ENCODE measurements at places on chromosomes 12 and 14. TPM values are rescaled to one million over a fixed set of nuclear protein-coding genes. Genes with fewer than 3 reads are reported as not detected.

TSPAN19 gene
- polyA plus RNA-seq, result not detected

- peak; percentile 36 for DNase-seq
Measured at GRCh38 chr12:26124446-26125399, at the start of gene BHLHE41. TSS of gene BHLHE41 (minus strand) at chr12:26125037. CDS start at chr12:26124779, 258 bp downstream.

DNA sequence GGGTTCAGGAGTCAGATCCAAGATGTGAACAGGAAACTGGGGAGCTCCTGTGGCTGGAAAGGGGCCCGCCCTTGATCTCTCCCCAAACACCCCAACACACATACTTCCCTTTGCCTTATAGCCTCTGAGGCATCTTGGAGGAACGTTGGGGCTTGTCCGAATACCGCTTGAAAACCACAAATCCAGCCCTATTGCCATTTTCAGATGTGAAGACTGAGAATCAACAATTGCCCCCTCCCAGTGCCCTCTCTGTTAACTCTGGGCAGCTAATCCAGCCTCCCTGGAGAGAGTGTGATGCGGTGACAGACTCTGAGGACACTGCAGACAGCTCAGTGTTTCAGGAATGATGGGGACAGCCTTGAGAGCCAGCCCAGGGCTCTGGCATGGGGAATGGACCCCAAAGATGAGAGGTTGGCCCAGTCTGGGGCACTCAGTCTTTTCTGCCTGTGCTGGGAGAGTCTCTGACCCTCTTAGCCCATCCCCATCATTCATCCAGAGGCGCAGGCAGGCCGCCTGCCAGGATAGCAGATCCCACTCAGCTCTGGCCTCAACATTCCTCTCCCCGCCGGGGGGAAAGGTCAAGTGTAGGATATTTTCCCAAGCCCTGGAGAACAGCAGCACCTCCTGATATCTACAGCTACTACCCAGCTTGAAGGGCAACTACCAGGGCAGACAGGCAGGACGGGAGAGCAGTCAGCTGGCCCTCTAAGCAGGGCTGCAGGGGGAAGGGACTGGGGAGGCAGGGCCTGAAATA lies 24.6 kb upstream of the LTBP2 start:
- no peak for DNase-seq

DNA sequence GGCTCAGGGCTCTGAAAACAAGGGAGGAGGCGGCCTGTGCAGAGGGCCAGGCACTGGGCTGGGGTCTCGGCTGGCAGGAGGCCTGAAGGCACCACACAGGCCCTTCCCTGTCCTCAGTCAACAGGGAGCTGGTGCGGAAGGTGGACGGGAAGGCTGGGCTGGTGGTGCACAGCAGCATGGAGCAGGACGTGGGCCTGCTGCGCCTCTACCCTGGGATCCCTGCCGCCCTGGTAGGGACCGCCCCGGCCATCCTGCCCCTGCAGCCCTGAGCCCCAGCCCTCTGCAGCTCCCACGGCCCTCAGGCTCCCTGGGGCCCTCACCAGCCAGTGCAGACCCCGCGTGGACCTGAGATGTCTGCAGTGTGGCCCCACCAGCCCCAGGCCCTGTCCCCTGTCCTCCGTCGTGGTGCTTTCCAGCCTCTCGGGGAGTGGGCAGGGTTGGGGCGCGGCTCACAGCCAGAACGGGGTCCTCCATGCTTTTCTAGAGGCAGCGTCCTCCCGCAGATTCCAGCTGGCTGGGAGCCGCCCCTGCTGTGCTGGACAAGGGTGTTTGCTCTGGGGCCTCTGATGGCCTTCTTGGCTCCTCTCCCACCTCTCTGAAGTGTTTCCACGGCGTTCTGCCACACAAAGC lies 18.1 kb downstream of the ASPG start:
- no peak for DNase-seq

DNA sequence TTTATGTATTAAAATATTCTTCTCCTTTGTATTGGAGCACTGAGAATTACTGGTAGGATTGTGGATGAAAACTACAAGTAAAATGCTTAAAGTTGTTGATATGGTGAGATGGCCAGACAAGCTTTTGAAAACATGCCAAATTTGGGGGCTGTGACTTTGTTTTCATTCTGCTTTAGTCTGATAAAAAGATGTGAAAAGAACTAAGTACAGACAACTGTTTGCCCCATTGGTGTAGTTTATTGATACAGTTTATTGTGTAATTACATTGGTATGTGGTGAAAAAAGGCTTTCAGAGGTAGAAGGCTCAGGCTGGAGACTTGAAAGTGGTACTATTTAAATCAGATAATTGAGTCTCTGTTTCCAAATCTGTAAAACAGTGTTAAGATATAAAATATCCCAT lies 746.8 kb downstream of the DIO2 start:
- DNase-seq, result peak; percentile 51

- no peak for DNase-seq
Measured at GRCh38 chr14:40072175-40072574, 639.9 kb upstream of the FBXO33 start.

GRCh38 chr12:96445691-96446583 lies 43.4 kb upstream of the CFAP54 start:
- DNase-seq, result peak; percentile 99

DNA sequence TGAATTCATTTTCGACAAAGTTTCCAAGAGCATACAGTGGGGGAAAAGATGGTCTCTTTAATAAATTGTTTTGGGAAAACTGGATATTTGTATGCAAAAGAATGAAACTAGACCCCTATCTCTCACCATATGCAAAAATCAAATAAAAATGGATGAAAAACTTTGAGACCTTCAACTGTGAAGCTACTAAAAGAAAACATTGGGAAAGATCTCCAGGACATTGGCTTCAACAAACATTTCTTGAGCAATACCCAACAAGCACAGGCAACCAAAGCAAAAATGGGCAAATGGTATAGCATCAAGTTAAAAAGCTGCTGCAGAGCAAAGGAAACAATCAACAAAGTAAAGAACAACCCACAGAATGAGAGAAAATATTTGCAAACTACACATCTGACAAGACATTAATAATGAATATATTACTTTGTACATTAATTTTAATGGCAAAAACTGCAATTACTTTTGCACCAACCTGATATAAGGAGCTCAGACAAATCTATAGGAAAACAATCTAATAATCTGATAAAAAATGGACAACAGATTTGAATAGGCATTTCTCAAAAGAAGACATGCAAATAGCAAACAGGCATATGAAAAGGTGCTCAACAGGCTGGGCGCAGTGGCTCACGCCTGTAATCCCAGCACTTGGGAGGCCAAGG lies 50.7 kb downstream of the NUBPL start:
- no peak for DNase-seq

GRCh38 chr12:19031032-19031431 lies 98.5 kb upstream of the PLEKHA5 start:
- DNase-seq, result peak; percentile 85

GRCh38 chr14:102882226-102882906 lies 40.1 kb upstream of the AMN start:
- DNase-seq, result no peak

DNA sequence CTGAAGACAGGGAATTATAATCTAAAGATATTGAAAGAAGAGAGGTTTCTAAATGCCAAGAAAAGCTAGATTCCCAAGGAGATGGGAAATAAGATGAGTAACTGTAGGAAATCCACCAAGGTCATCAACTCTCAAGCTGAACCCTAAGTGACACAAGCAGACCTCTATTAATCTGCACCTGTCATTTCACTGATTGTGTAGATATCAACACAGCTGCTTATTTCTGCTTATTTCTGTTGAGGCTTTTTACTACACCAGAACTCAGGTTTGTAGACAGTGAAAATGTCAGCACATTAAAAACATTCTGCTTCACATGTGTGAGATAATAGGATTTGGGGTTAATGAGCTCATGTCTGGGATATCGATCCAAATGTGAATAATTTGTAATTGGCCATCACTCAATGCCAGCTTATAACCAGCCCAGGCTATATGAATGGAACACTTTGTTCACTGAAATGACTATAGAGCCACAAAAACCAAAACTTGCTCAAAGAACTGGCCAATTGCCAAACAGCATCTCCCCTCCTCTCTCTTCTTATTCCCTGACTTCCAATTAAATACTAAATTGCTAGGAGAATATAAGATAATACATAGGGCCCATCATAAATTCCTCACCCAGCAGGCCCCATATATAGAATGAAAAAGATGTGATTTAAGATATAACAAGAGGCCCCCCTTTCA lies 188.7 kb upstream of the ARID2 start:
- no peak for DNase-seq

GRCh38 chr12:67043771-67044170 lies 225.4 kb upstream of the CAND1 start:
- DNase-seq, result no peak

DPPA3 gene
- not detected for polyA plus RNA-seq

KRT75 gene
- polyA plus RNA-seq, result not detected

Data from IMR-90 (cell line).